Fibroblast of pulmonary artery (primary cell): ENCODE measurements at places on chromosomes 7 and 10.

DNA sequence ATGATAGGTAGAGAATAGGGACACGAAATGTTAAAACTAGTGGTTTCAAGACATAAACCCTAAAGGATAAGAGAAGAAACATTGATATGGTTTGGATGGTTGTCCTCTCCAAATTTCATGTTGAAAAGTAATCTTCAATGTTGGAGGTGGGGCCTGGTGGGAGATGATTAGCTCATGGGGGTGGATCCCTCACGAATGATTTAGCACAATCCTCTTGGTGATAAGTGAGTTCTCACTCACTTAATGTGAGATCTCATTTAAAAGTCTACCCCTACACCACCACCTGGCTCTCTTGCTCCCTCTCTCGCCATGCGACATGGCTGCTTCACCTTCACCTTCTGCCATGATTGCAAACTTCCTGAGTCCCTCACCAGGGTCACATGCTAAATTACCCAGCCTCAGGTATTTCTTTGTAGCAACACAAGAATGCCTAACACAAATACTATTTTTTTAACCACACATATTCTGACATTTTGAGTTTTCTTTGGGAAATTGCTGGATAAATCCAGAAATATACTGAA is 242.4 kb upstream of the PHF14 start:
- no peak for DNase-seq

GRCh38 chr10:34669079-34669478 is 146.0 kb downstream of the PARD3 start:
- DNase-seq, result no peak

DNA sequence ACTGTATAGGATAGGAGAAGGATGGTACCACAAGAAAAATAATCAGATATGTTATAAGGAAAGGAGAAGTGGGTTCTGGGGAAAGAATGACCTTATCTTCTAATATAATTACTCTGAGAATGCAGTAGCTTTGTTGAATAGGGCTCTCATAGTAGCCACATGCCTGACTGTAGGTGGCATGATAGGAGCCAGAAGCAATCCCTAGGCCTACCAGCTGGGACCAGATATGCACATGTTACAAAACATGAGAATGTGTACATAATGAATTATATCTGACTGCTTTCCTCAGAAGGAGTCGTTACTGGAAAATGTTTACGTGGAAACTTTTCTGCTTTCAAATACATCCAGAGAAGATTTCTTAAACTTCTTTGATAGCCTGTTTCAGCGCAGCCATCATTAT is 53.2 kb upstream of the FAM3C start:
- peak; percentile 39 for DNase-seq

DNA sequence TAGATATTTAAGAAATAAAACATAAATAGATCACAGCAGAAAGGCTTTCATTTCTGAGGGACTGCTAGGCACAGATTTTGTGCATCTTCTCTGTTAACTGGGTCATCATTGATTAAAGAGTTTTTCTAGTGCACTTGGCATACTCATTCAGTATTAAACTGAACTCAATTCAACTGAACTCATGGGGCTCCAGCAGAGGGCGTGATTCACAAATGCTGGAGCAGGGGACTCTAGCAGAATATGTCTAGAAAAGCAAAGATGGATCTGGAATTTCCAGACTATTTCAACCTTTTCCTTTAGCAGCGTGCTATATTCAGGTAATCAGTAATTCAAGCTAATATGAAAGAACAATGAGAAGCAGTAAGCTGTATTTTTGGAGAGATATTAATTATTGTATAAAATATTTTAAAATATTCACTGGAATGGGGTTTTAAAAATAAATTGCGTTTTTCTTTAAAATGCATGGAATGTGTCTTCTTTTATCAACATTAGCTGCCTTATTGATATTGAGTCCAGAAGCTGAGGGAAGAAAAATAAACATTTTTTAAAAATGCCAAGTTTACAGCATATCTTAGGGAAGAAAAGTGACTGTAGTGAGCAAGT is 296.8 kb upstream of the CACNA2D1 start:
- DNase-seq, result peak; percentile 72

GRCh38 chr7:53988376-53988775 is 553.8 kb upstream of the VSTM2A start:
- DNase-seq, result no peak

DNA sequence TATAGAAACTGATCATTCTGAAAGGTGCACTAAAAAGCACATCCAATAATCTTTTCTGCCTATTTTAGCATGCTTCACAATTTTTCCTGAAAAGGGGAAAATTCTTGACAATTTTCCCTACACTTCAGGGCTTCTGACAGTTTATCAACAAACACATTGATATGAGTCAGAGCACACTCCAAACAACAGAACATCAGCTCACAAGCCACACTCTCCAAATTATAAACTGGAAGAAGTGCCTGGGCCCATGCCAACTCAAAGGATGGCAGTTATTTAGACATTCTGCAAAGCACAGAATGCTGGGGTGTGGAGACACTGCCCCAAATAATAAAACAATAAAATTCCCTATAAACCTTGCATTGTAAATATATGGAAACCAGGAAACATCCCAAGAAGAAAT is 90.8 kb downstream of the ELAPOR2 start:
- DNase-seq, result no peak

GRCh38 chr10:46299286-46299535 is 12.4 kb downstream of the ANTXRL start:
- no peak for DNase-seq

- DNase-seq, result no peak
Measured at GRCh38 chr10:107930037-107930436, 765.5 kb upstream of the SORCS1 start.

GRCh38 chr10:61140765-61141392 is 196.9 kb upstream of the RHOBTB1 start:
- peak; percentile 85 for DNase-seq

DNA sequence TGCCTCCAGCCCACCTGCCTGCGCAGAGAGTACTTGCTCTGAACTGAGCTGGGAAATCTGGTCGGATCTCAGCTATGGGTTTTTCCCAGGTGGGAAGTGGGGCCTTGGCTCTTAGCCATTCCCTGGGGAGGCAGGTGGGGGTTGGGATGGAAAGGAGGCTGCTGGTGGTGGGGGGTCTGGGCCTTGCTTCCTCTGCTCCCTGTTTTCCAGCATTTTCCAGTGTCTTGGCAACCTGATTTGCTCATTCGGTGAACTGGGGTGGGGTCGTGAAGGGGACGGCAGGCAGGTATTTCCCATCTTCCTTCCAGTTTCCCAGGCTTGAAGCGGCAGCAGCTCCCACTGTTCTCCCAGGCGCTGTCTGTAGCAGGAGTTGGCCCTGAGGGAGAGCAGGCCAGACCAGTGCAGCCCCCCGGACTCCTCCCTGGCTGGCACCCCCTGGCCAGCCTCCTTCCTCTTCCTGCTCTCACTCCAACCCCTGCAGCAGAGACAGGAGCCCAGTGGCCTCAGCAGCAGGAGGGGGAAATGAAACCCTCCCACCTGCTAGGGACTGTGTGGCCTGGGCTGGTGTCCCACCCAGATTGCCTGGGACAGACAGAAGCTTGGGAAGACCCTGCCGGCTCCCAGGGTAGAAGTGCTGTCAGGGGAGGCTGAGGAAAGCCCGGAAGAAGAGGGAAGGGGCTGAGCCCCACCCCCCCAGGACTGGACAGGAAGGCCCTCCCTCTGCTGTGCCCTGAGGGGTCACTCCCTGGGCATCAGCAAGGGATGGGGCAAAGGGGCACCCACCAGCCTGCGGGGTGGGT is 6.6 kb downstream of the TRIM8 start:
- no peak for DNase-seq

GRCh38 chr7:116713918-116714317 is 41.9 kb downstream of the MET start:
- DNase-seq, result no peak

DNA sequence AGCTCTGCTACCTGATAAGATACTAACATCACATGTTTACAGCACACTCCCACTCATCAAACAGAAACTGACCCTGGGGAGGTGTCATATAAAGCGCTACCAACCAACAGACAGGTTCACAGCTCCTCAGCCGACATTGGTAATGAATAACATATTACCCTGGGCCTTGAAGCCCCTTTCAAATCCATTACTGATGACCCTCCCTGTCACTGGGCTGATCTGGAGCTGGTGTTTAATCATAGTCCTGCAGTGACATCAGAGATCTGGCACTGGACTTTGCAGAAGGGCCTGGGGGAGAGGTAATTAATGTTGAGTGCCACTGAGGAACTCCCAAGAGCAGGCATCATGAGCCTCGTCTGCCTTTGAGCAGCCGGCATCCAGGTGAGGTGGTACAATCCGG is 306.5 kb upstream of the NFE2L3 start:
- no peak for DNase-seq

DNA sequence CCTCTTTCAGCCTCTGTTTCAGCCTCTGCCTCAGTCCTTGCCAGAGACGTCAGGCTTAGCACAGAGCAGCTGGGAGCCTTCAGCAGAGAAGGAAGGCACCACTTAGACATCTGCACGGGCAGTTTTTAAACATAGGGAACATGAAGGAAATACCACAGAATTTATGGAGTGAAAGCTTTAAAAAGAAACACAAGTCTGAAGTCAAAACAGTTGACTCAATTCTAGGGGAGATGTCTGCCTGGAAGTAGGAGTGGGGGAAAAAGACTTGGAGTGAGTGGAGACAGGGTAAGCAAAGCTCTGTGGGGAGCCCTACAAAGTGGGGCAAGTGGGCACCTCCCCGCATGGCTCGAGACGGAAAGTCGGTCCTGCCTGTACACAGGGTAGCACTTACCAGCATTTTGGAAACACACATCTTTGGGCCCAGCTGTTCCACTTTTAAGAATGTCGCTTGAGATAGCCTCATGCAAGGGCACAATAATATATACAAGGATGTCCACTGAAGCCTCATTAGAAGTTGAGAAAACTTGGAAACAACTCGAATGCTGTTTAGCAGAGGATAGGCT is 5.0 kb upstream of the TBXAS1 start:
- DNase-seq, result peak; percentile 54

DNA sequence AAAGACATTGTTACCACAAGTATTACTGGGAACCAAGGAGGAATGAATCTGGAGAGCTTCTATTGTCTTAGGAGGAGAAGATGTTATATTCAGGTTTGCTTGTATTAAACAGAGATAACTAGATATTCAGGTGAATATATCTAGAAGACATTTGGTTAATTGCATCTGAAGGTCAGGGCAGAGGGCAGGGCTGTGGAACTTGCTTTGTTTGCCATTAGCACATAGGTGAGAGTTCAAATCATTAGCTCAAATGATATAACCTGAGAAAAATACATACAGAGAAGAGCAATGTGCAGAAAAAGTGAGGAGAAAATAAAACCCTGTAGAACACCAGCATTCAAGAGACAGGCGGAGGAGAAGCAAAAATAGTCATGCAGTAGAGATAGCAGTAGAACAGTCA is 116.8 kb downstream of the DNAJB9 start:
- no peak for DNase-seq

GRCh38 chr7:6252748-6253147 is 19.7 kb downstream of the CYTH3 start:
- DNase-seq, result peak; percentile 43

DNA sequence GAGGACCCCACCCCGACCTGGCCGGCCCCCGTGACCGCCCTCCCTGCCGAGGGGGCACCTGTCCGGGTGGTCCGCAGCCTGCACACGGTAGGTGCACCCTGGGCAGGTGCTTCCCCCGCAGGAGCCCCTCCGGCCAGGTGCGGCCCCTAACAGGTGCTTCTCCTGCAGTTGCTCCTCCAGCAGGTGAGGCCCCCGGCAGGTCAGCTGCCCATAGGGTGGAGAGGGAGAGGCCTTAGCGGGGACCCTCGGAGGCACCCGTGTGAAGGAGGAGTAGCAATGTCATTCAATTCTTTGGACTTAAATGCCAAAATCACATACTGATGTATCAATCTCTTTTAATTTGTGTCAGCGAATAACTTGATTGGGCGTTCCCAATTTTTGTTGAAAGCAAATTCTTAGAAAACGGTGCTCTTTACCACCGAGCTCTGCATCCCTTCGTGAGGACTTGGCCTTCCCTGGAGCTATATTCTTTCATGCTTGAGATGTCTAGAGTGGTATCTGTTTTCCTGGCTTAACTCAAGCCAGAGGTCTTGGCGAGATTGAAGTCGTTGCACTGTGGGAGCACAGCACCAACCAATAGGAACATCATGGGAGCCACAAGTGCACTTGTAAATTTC is 738 bp upstream of the NCAPG2 start:
- DNase-seq, result no peak

- DNase-seq, result no peak
Measured at GRCh38 chr7:149787428-149788299, 14.3 kb upstream of the ZNF467 start.
